SW480 (cell line): ENCODE measurements at places on chromosomes 6 and 20.
A peak's percentile ranks its signal among the peaks of the same experiment; 100 is the strongest.

- no peak for DNase-seq
Observed at GRCh38 chr6:90146921-90147649, 149.6 kb downstream of the BACH2 start.

DNA sequence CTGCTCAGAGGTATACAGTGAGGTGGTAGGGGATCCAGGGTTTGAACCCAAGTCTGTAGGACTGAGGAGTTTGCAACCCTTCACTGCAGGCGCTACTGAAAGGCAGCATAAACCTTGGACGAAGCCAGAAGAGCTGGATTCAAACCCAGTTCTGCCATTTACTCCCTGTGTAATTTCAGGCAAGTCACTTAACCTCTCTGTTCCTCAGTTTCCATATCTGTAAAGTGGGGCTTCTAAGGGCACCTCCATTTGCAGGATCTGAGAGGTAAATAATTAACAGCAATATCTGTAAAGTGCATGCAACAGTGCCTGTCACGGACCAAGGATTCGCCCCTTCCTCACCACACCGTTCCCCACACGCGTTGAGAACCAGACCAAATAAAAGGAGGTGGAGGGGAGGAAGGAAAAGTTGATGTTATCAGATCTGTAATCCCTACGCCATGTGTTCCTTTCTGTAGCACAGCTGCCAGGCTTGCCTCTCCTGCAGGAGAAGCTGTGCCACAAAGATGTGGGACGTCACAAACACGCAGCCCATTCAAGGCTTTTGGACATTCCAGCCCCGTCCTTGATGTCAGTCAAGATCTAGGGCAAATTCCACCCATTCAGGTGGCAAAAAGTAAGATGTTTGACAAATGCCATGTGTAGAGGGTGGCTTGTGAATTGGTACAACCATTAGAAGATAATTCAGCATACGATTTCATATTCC is 9.8 kb downstream of the RIPOR3 start:
- no peak for DNase-seq

- no peak for DNase-seq
Observed at GRCh38 chr6:158279615-158280014, 32.6 kb upstream of the TULP4 start.

- DNase-seq, result no peak
Observed at GRCh38 chr6:25013246-25013645, 77.5 kb upstream of the RIPOR2 start.

DNA sequence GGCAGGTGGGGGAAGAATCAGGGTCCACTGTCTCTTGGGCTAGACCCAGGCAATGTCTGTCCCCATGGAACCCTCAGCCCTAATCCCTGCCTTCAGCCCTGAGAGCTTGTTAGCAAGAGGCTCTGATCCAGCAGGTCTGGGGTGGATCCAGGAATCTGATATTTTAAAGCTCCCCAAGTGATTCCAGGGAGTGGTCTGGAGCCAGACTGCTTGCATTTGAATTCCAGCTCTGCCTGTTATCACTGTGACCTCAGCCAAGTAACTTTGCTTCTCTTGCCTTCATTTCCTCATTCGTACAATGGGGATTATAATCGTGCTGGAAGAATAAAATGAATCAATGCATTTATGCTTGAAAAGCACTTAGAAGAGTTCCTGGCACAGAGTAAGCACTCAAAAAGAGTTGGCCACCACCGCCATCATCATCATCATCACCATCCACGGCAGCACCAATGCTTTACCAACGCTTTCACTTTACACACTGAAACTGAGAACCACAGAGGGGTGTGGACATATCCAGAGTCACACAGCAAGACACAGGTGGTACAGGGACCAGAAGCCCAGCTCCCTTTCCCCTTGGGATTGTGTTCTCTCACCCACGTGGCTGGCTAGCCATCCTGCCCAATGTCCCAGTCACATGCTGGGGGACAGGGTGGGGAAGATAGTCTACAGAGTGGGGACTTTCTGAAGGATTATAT is 75.7 kb upstream of the RALY start:
- DNase-seq, result no peak

GRCh38 chr6:44439270-44440045 is 52.0 kb downstream of the CDC5L start:
- DNase-seq, result no peak

- DNase-seq, result no peak
Observed at GRCh38 chr6:108781419-108782100, 66.7 kb upstream of the ARMC2 start.

GRCh38 chr6:76810286-76810685 is 653.0 kb downstream of the HTR1B start:
- no peak for DNase-seq

- peak; percentile 77 for DNase-seq
Observed at GRCh38 chr20:25195962-25196785, 662 bp downstream of the ENTPD6 start.

DNA sequence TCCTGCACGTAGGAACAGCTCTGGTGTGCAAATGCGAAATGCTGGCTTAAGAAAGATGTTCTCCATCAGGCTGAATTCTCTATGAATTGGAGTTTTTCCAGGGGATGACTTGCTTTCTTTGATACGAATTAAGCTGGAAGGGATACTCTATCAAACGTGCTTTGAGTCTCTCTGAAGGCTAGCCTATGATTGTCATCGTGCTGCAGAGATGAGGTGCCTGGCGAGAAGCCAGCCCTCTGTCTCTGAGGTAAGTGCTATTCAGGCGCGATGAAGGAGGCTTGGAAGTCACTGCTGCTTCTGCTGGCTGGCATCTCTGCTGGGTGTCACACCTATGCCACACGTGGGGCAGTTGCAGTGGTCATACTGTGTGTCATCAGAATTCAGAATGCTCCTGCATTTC is 223.7 kb downstream of the TAF4 start:
- DNase-seq, result no peak

- no peak for DNase-seq
Observed at GRCh38 chr6:13575377-13575775, 975 bp downstream of the SIRT5 start.

- no peak for DNase-seq
Observed at GRCh38 chr6:30557683-30557981, 537 bp downstream of the PRR3 start.

GRCh38 chr6:118562248-118562647 is 14.2 kb downstream of the PLN start:
- DNase-seq, result no peak

GRCh38 chr6:90249458-90249857 is 47.2 kb downstream of the BACH2 start:
- DNase-seq, result no peak

DNA sequence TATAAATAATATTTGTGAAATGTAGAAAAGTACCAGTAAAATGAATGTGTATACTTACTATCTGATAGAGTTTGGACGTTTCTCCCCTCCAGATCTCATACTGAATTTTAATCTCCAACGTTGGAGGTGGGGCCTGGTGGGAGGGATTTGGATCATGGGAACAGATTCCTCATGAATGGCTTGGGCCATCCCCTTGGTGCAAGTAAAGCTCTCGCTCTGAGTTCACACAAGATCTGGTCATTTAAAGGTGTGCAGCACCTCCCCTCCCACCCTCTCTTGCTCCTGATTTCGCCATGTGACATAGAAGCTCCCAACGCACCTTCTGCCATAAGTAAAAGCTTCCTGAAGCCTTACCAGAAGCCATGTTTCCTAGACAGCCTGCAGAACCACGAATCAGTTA is 219.0 kb downstream of the HACE1 start:
- DNase-seq, result no peak

GRCh38 chr6:82385961-82386360 is 22.3 kb downstream of the TPBG start:
- DNase-seq, result no peak

- no peak for DNase-seq
Observed at GRCh38 chr6:111844921-111845320, 28.3 kb downstream of the FYN start.

- DNase-seq, result no peak
Observed at GRCh38 chr20:46129955-46130481, 11.9 kb downstream of the CD40 start.

DNA sequence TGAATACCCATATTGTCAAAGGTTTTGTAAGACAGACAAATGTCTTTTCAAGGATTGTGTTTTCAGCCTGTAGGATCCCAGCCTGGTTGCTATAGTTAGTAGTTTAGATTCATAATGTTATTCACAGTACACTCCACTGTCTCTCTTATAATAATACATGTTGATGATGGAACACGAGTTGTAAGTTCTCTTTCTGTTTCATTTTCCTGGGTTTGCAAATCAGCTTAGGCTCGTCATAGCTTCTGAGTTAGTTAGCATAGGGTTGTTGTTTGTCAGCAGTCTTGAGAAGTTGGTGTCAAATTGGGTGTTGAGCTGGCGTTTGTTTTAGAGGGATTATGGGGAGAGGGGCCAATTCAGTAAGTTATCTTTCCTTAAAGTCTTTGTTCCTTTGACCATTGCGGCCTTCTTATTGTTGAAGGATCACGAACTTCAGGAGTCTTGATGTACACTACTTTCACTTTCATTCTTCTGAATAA is 45.8 kb downstream of the QKI start:
- no peak for DNase-seq

- no peak for DNase-seq
Observed at GRCh38 chr6:166023273-166023989, 144.2 kb downstream of the TBXT start.

- peak; percentile 97 for DNase-seq
Observed at GRCh38 chr20:51533291-51534172, 9.0 kb downstream of the NFATC2 start.

DNA sequence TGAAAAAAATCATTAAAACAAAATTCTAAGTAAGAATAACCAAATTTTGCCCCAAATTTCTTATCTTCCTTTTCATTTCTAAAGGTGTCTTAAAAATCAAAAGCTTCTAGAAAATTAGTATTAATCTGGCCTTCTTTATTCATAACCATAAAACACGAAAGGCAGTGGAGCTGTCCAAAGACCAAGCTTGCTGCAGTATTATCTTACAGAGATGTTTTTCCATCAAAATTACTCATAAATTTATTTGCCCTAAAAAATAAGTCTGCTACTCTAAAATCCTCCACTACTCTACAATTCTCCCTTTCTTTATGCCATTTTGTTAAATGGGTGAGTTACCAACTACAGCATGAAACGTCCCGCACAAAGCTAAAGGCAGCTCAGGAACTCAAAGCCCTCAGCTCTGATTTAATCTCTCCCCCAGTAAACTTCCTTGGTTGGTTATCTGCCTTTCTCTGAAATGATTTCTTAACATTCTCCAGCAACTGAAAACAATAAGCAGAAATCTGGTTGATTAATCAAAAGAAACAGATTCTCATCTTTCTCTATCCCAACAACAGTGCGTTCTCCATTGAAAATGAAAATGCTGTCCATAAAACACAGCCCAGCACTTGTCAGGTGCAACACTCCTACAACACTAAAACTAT is 2.1 kb downstream of the USP49 start:
- DNase-seq, result no peak

DNA sequence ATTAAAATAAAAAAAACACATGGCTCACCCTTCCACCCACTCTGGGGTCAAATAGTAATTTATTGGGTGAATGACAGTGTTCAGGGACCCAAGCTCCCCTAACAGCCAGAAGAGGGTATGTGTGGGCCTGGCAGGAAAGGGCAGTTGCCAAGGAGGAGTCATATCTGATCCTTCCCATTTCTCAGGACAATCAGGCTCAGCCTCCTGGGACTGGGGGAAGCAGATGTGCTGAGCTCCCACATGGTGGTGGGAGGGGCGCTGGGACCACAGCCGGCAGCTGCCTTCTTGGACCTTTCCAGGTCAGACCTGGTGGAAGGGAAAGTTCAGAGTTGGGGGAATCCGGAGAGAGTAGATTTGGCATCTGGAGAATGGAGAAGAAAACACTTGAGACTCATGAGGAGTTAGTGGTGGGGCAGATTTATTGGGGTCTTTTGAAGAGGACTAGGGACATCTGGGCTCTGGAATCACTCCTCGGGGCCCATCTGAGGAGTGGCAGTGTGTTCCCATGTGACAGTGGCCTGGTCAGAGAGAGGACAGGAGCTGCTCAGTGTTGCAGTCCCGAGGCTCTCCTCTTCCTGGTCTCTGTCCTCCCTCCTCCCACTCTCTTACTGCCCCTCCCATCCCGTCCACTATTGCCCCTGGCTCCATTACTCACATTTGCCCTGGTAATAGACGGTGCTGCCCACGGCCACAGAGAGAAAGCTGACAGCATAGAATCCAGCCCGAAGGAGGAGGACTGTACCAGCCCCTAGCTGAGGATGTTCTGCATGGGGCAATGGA is 3.0 kb downstream of the LST1 start:
- no peak for DNase-seq

DNA sequence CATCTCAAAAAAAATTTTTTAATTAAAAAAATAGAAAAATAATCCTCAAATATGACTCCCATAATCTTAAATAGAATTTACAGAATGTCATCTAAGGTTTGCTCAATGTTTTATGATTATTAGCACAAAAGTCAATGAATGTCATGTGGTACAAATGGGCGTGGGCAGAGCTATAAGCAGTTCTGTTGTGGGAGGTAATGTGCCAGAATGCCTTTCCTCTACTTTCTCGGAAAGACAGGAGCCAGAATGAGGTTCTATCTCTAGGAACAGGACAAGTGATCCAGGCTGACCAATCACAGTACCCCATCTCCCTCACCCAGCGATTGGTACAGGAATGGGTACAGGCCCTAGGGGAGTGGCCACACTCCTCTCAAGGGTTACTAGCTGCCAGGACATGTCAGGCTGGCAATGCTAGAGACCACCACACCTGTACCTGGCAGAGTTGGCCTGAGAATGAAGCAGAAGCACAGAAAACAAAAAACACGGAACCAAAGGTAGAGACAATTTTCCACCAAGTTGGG is 15.1 kb downstream of the RALGAPA2 start:
- DNase-seq, result no peak

DNA sequence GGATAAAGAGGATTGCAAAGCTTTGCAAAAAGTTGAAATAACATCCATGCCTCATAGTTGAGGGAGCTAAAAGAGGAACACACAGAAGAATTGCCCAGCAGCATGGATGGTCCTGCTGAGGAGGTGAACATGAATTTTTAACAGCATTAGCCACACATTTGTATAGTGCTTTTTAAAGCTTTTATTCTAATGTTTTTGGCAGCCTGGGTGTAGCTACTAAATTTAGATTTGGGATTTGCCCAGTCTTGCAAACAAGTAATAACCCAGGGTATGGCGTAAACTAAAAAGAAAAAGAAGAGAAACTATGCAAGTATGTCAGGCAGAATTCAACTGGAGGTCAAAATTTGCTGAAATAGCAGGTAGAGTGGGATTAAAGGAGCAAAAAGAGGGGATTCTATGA is 75.1 kb upstream of the PTPRK start:
- DNase-seq, result no peak
